ENCODE measurements at places on chromosomes 4 and X.

DNA sequence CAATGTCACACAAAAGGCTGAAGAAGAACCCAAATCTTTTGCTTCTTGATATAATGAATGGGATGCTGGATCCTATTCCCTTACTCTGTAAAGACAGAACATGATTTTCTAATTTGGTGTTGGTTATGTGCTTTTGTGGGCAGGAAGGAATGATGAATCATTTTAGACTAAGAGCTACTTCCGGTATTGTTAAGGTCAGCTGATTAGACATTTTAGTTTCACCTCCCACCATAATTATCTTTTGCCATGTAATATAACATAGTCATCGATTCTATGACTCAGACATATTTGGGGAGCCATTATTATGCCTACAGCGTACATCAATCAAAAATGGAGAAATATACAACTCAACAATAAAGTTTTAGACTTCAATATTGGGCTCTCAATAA is 265.3 kb downstream of the ZNF674 start:
- DNase-seq: peak; percentile 68

GRCh38 chrX:44012484-44013096 is 39.4 kb upstream of the NDP start:
- DNase-seq: peak; percentile 91

GRCh38 chr4:155769090-155769489 is 10.3 kb downstream of the GUCY1B1 start:
- DNase-seq: no peak

GRCh38 chr4:140858897-140859296 is 102.7 kb upstream of the TBC1D9 start:
- DNase-seq: no peak

- DNase-seq: no peak
Measured at GRCh38 chr4:3479358-3480101, 16.4 kb downstream of the DOK7 start.

- no peak for DNase-seq
Measured at GRCh38 chr4:92120810-92121498, 182.8 kb upstream of the GRID2 start.

- peak; percentile 86 for DNase-seq
Measured at GRCh38 chrX:45781901-45782553, 581.4 kb upstream of the DIPK2B start.

DNA sequence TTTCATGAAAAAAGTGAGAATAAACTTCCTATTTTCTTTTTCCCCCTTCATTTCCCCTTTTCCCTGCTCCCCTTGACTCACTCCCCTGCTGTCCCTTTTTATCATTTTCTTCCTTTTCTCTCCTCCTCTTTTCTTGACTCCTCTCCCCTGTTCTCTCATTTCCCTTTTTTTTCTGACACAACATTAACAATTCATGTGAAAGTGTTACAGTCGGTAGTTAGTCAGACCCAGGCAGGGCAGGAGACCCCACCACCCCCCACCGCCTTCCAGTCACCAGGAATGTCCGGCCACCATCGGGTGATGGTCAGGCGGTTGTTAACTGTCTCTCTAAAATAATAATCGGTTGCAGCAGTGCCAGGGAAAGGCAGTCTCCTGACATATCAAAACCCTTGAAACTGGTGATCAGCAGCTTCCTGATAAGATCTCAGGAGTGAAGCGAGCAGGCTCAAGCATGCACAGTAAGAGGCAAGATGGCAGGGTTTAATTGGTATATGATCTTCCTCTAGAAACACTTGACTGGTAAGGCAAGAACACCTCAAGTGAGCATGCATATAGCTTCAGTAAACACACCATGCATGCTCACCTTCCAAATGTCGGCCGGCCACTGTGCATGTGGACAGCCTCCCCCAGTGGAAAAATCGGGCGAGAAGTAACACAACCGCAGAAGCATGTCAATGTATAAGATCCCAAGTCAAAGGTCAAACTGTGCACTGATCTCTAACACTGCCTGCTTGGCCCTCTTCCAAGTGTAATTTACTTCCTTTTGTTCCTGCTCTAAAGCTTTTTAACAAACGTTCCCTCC is 191.4 kb downstream of the NDST4 start:
- no peak for DNase-seq

GRCh38 chr4:57605376-57605775 is 495.2 kb upstream of the IGFBP7 start:
- DNase-seq: no peak

DNA sequence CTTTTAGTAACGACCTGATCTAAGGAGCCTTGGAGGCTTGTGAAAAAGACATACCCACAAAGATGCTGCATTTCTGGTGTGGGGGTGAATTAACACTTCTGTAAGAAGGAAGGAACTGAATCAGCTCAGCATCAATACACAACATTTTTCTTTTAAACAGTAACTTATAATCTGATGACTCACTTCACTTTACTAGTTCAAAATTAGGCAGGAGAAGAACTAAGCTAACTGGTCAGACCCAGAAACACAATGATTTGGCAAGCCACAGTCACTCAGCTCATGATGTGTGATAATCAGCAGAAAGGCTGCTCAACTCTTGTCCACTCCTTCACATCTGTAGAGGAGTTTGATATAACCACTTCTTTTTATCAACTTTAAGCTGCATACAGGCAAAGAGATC is 4.6 kb downstream of the MMAA start:
- DNase-seq: peak; percentile 37

DNA sequence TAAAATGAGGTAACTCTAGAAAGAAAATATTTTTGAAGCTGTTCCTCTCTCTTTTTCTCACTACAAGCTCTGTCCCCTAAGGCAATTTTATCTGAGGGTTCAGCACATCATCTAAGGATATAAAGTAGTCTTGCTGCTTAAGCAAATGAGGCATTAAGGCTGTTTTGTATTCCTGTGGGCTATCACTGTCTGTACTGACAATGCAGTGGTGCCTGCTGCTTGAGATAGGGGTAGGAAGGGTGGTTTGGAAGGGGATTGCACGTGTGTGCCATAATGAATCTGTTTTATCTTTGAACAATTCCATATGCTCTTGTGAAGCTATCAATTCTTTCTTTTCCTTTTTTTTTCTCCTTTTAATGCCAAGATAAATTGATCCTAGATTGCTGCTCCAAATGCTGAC is 128.0 kb upstream of the ATOH1 start:
- no peak for DNase-seq

DNA sequence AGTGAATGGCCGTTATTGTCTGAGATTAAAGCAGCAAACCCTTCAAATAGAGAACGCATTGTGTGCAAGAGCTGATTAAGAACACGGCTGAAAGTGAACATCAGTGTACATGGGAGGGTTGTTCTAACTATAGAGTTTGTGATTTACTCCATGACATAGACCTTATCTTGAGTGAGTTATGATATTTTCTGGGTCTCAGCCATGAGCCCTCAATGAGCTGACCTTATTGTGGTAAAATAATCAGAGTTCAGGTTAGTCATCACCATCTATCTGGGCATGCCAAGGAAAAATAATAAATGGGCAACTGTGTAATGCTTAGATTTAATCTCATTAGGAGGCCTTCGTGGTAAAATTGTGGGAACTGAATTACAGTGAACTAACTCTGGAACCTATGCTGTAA is 33.2 kb upstream of the CLDN24 start:
- DNase-seq: peak; percentile 59

DNA sequence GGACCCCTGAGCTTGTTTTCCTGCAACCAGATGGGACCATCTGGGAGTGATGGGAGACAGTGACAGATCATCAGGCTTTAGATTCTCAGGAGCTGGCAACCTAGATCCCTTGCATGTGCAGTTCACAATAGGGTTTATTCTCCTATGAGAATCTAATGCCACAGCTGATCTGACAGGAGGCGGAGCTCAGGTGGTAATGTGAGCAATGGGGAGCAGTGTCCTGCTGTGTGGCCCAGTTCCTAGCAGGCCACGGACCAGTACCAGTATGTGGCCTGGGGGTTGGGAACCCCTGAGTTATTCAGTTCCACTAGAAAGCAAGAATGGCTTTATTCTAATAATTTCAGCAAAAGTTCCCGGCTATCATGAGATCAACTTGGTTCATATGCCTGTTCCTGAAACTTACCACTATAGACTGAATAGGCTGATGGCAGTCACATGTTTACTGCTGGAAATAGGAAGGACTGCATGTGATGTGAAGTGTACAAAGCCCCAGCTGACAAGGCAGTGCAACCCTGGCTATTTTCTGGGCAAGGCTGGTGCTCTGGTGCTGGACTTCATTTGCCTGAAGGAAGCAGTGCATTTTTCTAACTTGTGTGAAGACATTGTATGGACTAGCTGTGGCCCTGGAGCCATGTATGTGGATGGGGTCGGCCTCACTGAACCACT is 107.2 kb downstream of the SPRY1 start:
- no peak for DNase-seq

GRCh38 chr4:3831529-3832150 is 65.5 kb downstream of the ADRA2C start:
- no peak for DNase-seq

GRCh38 chrX:129931411-129932015 is 25.5 kb downstream of the UTP14A start:
- DNase-seq: peak; percentile 91

- DNase-seq: no peak
Measured at GRCh38 chr4:4560136-4560535, 18.3 kb upstream of the STX18 start.

DNA sequence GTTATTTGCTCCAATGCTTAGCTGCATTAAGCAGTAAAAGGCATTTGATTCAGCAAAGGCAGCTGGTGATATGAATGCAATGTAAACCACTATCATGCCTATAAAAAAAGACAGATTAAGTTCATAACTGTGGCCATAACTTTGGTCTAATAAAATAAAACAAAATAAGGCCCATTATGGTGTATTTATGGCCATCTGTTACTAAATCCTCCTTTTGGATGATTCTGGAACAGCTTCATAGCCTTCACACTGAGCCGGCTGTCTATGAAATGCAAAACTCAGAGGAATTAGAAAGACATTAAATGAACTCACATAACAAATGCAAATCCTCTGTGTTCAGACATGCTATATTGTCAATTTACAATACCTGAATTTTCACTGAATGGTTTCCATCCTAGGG is 223.7 kb upstream of the FAT4 start:
- DNase-seq: no peak

GRCh38 chrX:37754516-37754915 is 25.3 kb upstream of the CYBB start:
- no peak for DNase-seq

DNA sequence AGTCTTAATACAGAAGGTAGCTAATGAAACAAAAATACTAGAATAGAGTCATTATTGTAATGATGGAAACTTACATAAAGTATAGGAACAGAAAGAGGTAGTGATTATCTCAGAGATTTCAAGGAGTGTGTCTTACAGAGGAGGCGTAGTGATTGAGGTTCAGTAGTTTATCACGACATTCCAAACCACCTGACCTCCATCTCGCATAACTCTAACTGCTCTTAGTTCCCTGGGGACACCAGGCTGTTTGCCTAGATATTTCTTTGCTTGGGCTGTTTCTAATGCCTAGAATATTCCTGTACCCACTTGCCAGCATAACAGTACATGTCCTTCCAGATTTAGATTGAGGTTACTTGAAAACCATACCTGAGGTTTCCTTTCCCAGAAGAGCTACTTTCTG is 29.1 kb downstream of the STAG2 start:
- no peak for DNase-seq

GRCh38 chrX:48961585-48962091 is 4.2 kb upstream of the OTUD5 start:
- DNase-seq: no peak

GRCh38 chr4:113998531-113998930 is 19.1 kb upstream of the ARSJ start:
- peak; percentile 65 for DNase-seq

- DNase-seq: no peak
Measured at GRCh38 chr4:5330339-5330989, 279.2 kb downstream of the STK32B start.

DNA sequence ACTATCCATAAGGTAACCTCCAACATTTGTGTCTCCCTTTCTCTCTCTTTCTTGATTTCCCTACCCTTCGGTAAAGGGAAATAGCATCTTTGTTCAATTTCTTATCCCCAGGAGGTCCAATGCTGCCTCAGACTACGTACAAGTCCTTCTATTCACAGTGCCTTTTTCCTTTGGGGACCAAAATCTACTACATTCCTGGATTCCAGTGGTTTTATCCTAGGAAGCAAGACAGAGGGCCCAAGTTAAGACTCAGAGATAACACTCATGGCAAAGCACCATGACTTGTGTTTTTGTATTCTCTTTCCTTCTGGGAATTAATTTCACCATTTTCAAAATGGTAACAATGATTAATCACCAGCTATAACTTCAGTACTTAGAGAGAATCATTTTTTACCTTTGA is 10.6 kb downstream of the G3BP2 start:
- no peak for DNase-seq

GRCh38 chrX:41014776-41015360 is 70.4 kb upstream of the USP9X start:
- DNase-seq: peak; percentile 24

DNA sequence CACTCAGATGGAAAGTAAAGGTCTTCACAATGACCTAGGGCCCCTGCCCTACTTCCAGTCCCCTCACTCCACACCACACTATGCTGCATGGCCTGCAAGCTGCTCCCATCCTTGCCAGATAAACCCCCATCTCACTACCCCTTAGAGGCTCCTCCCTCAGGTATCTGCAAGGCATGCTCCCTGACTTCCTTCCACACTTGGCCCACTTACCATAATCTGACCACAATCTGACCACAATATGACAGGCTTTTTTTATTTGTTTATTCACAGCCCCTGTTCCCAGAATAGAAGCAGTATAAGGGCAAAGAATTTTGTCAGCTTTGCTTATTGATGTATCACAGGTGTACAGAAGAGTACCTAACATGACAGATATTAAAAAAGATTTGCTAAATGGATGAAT is 124.7 kb downstream of the CAMK2D start:
- DNase-seq: peak; percentile 20

DNA sequence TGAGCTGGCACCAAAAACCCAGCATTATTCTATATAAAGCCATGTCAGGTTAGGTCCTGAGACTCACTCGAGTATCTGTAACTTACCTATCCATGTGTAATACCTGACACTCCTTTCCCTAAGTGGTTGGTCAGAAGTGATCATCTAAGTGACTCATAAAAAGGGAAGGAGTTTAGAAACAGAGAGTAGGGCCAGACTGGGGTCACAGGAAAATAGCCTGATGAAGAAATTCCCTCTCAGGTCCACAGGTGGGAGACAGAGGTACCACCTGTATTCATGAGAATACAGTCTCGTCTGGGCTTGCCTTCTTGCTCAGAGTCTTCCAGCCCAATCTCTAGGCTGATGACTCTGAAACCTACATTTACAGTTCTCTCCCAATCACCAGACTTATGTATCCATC is 161.8 kb upstream of the MAP3K15 start:
- no peak for DNase-seq

DNA sequence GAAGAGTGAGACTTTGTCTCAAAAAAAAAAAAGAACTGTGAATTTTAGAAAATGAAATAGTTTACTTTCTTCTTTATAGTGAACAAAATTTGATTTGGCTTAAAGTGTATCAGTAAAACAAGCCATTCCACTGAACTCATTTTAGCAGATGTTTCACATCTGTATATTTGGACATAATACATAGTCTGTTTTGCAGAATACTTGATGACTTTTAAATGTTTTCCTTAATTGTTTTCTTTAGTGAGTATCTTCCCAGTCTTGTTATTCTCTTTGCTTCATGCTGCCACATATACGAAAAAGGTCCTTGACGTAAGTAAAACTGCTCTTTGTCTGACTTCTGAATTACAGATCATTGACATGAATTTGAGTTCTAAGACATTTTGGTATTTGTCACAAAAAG is 8.3 kb downstream of the TMEM33 start:
- DNase-seq: no peak
